ENCODE measurements at places on chromosomes 2 and 18. TPM values are rescaled to one million over a fixed set of nuclear protein-coding genes. Genes with fewer than 3 reads are reported as not detected.

Gene BOLL
- total RNA-seq: 0.51 TPM

- no peak for DNase-seq
- H3K36me3 ChIP-seq: no peaks in the 10 kb centered on the region
- no peak overlapping the region for H3K4me3 ChIP-seq
- H3K4me1 ChIP-seq: no peaks in the 10 kb centered on the region
These were observed 197.6 kb upstream of the MC4R start for GRCh38 chr18:60570172-60570571.

Gene GKN2
- total RNA-seq: not detected

GRCh38 chr2:150298571-150299305 lies 188.7 kb downstream of the RND3 start:
- H3K4me1 ChIP-seq: no peaks in the 10 kb centered on the region
- no peak overlapping the region for H3K27ac ChIP-seq
- H3K4me3 ChIP-seq: no peak overlapping the region
- no peaks in the 10 kb centered on the region for H3K36me3 ChIP-seq
- no peaks in the 10 kb centered on the region for H3K27me3 ChIP-seq

DNA sequence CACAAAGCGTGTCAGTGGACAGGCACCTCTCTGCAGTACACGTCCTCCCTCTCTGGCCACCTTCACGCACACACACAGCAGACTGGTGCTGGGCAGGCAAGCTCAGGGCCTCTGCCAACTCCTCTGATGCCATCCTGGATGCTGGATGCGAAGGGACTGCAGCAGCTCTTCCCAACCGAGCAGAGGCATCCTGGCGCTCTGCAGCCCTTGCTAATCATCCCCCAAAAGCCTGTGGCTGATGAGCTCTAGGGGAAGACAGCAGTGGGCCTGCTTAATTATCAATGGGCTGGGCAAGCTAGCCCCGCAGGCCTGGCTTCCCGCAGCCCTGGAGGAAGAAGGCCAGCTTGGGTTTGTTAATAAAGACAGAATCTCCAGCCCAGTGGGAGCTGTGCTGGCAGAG lies 71.3 kb upstream of the TEX51 start:
- no peak overlapping the region for H3K27ac ChIP-seq
- no peaks in the 10 kb centered on the region for H3K4me1 ChIP-seq
- peaks cover 8% of the 10 kb centered on the region for H3K27me3 ChIP-seq
- no peak overlapping the region for H3K4me3 ChIP-seq

DNA sequence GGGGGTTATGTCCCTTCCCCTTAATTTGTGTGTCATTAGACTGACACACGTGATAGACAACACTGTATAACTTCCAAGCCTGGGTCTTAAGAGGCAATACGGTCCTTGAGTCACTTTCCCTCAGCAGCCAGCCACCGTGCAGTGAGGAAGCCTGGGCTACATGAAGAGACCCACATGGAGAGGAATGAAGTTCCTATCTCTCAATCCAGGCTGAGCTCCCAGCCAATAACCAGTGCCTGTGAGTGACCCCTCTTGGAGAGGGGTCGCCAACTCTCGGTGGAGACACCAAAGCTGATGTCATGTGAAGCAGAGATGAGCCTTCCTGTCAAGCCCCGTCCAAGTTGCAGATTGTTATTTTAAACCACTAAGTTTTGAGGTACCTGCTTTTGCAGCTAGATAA lies 5.7 kb upstream of the WDSUB1 start:
- no peaks in the 10 kb centered on the region for H3K36me3 ChIP-seq
- no peaks in the 10 kb centered on the region for H3K27me3 ChIP-seq
- DNase-seq: no peak
- no peak overlapping the region for H3K4me3 ChIP-seq

GRCh38 chr18:58054041-58054781 lies 10.2 kb downstream of the NEDD4L start:
- peaks cover 4% of the 10 kb centered on the region for H3K27me3 ChIP-seq
- no peaks in the 10 kb centered on the region for H3K4me1 ChIP-seq
- H3K27ac ChIP-seq: no peak overlapping the region
- DNase-seq: no peak
- H3K4me3 ChIP-seq: no peak overlapping the region
- no peaks in the 10 kb centered on the region for H3K36me3 ChIP-seq

Gene RUFY4
- total RNA-seq: 0.64 TPM

GRCh38 chr18:56812674-56813073 lies 161.5 kb downstream of the WDR7 start:
- no peaks in the 10 kb centered on the region for H3K27me3 ChIP-seq
- H3K36me3 ChIP-seq: no peaks in the 10 kb centered on the region
- no peak overlapping the region for H3K4me3 ChIP-seq
- no peak for DNase-seq
- no peaks in the 10 kb centered on the region for H3K4me1 ChIP-seq

GRCh38 chr2:109370399-109371035 lies 241.5 kb downstream of the SH3RF3 start:
- no peak overlapping the region for H3K4me3 ChIP-seq
- DNase-seq: no peak
- no peak overlapping the region for H3K27ac ChIP-seq
- H3K27me3 ChIP-seq: peaks cover 6% of the 10 kb centered on the region

DNA sequence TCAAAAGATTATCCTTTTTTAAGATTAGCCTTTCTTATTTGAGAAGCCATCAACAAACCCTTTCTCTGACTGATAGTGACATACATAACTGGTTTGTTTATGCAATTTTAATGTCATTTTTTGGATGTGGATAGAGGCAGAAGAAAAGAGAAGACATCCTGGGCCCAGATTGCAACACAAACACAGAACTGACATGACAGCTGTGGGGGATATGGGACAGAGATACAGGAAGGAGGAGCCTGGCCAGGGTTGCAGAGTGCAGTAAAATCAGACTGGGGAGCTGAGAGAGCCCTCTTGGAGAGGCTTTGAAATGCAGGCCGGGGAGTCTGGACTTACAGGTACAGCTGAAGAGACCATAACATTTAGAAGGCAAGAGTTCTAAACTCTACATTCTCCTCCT lies 65.1 kb downstream of the SIGLEC15 start:
- H3K4me3 ChIP-seq: no peak overlapping the region
- peaks cover 1% of the 10 kb centered on the region for H3K4me1 ChIP-seq
- no peak overlapping the region for H3K27ac ChIP-seq

GRCh38 chr2:73986085-73986681 lies 1.5 kb downstream of the TET3 start:
- H3K36me3 ChIP-seq: peaks cover 36% of the 10 kb centered on the region
- peak overlapping the region; percentile 91 for H3K27ac ChIP-seq
- H3K27me3 ChIP-seq: peaks cover 29% of the 10 kb centered on the region

- no peak for DNase-seq
- H3K36me3 ChIP-seq: no peaks in the 10 kb centered on the region
- H3K27me3 ChIP-seq: no peaks in the 10 kb centered on the region
- no peaks in the 10 kb centered on the region for H3K4me1 ChIP-seq
- H3K4me3 ChIP-seq: no peak overlapping the region
These were observed 525.4 kb upstream of the VWC2L start for GRCh38 chr2:213885485-213885884.

GRCh38 chr2:99880148-99880963 lies 262.0 kb downstream of the AFF3 start:
- no peak for DNase-seq
- H3K4me1 ChIP-seq: no peaks in the 10 kb centered on the region
- H3K4me3 ChIP-seq: no peak overlapping the region
- no peaks in the 10 kb centered on the region for H3K27me3 ChIP-seq

GRCh38 chr2:142796161-142796560 lies 81.3 kb upstream of the KYNU start:
- H3K4me3 ChIP-seq: no peak overlapping the region
- H3K4me1 ChIP-seq: no peaks in the 10 kb centered on the region
- H3K36me3 ChIP-seq: no peaks in the 10 kb centered on the region
- H3K27ac ChIP-seq: no peak overlapping the region
- no peaks in the 10 kb centered on the region for H3K27me3 ChIP-seq
- DNase-seq: no peak

DNA sequence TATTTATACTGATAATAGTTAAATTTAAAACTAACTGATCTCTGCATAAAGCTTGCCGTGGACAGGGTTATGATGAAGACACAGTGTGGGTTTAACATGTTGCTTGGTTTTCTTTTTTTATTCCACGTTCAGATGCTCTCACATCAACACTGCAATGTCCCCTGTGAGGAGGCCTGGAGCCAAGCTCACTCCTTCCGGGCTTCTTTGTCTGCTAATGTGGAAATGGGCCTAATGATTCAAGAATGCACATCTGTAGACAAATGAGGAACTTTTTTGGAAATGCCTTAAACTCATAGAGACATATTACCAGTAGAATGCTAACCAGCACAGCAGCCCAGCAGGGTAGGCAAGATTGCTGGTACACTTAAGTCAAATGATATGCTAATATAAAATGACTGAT lies 208.0 kb downstream of the GALR1 start:
- H3K4me1 ChIP-seq: no peaks in the 10 kb centered on the region
- DNase-seq: no peak
- no peak overlapping the region for H3K27ac ChIP-seq
- no peaks in the 10 kb centered on the region for H3K36me3 ChIP-seq
- H3K27me3 ChIP-seq: peaks cover 2% of the 10 kb centered on the region

Gene MC2R
- total RNA-seq: not detected

GRCh38 chr2:25957743-25958142 lies 24.6 kb downstream of the KIF3C start:
- no peak for DNase-seq
- no peak overlapping the region for H3K27ac ChIP-seq
- no peak overlapping the region for H3K4me3 ChIP-seq
- H3K36me3 ChIP-seq: no peaks in the 10 kb centered on the region
- peaks cover 13% of the 10 kb centered on the region for H3K4me1 ChIP-seq

DNA sequence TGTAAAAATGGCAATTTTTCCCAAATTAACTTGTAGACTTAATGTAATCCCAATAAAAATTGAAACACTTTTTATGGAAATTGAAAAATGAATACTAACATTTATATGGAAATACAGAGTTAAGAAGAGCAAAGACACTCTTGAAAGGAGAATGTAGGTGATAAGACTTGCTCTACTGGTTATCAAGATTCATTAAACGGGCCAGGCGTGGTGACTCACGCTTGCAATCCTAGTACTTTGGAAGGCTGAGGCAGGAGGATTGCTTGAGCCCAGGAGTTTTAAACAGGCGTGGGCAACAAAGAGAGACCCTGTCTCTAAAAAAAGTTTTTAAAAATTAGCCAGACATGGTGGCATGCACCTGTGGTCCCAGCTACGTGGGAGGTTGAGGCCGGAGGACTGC lies 29.5 kb upstream of the ZNF396 start:
- peaks cover 9% of the 10 kb centered on the region for H3K4me1 ChIP-seq
- no peak overlapping the region for H3K4me3 ChIP-seq
- H3K36me3 ChIP-seq: no peaks in the 10 kb centered on the region

- no peaks in the 10 kb centered on the region for H3K27me3 ChIP-seq
- no peak for DNase-seq
- H3K4me1 ChIP-seq: no peaks in the 10 kb centered on the region
- no peak overlapping the region for H3K27ac ChIP-seq
- no peaks in the 10 kb centered on the region for H3K36me3 ChIP-seq
These were observed 57.7 kb upstream of the SCN9A start for GRCh38 chr2:166433457-166433856.

DNA sequence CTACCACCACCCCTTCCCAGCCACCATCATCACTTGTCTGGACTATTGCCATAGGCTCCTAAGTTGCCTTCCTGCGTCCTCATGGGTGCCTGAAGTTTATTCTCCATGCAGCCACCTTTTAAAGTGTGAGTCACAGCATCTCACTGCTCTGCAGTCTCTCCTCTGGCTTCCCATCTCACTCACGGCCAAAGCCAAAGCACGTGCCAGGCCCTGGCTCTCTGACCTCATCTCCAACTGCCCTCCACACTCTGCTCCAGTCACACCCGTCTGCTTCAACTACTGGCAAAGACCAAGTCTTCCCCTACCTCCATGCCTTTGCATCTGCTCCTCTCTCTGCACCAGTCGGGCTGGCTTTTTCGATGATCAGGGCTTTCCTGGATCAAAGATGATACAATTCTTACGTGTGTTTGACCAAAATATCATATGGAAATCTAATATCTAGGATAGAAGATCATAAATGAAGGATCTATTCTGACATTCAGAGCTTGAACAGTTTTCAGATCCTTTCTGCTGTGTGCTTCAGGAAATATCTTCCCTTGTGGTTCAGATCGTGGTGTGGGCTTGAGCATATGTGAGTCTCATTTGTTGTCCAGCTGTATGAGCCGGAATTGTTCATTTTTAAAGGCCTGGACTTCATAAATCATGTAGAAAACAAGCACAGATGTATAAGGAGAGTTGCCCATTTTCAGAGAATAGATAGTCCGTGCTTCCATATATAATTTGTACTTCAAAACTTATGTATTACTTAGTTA lies 175.6 kb downstream of the PRKCE start:
- no peak overlapping the region for H3K27ac ChIP-seq
- no peak overlapping the region for H3K4me3 ChIP-seq
- H3K36me3 ChIP-seq: peaks cover 5% of the 10 kb centered on the region
- no peak for DNase-seq
- peaks cover 6% of the 10 kb centered on the region for H3K4me1 ChIP-seq

Gene SCYGR4
- total RNA-seq: not detected

GRCh38 chr2:156309167-156309566 lies 23.4 kb downstream of the NR4A2 start:
- H3K4me1 ChIP-seq: peaks cover 8% of the 10 kb centered on the region
- no peak overlapping the region for H3K4me3 ChIP-seq
- DNase-seq: no peak
- peaks cover 21% of the 10 kb centered on the region for H3K27me3 ChIP-seq
- H3K36me3 ChIP-seq: no peaks in the 10 kb centered on the region

Gene CHRNA1
- total RNA-seq: not detected

DNA sequence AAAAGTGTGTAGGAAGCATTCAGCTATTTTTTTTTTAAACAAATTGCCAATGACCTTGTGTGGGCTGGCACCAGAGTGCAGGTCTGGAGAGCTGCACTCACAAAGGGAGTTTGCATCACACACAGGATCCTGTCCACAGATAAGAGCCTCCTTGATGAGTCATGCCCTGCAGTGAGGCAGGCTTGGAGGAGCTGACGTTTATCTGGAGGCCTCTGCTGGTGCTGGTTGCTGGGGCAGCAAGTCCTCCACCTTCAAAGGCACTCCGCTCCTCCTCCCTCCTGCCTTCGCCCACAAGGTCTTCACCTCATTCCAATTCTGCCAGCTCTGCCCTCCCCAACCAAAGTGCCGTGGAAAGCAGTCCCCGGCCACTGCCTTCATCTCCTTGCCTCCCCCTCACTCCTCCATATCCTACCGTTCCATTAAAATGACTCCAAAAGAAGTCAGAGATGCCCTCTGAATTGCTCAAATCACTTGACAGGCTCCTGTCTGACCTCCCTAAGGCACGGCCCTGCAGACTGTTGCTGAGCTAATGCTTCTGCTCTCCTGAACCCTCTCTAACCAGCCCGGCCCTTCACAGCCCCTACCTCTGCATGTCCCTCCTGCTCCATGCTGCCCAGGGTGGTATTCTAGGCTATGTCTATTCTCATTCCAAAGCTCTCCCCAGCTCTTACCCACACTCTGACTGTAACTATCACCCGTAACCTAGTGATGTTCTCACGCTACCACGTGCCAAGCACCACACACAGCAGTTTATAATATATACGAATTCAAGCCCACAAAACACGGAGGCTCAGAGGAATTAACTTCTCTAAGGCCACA lies 30.9 kb downstream of the LONRF2 start:
- peaks cover 13% of the 10 kb centered on the region for H3K27me3 ChIP-seq
- H3K4me3 ChIP-seq: no peak overlapping the region
- H3K4me1 ChIP-seq: peaks cover 6% of the 10 kb centered on the region
- DNase-seq: peak; percentile 61
- no peaks in the 10 kb centered on the region for H3K36me3 ChIP-seq

- no peak overlapping the region for H3K27ac ChIP-seq
- H3K4me1 ChIP-seq: no peaks in the 10 kb centered on the region
- no peak for DNase-seq
These were observed 311.1 kb downstream of the NR4A2 start for GRCh38 chr2:156021146-156022040.

All from activated T-helper 1 cell treated with anti-CD3 and anti-CD28 coated beads, Interleukin-12 subunit alpha, Interleukin-12 subunit beta, Interleukin-2, Interleukin-4 antibody, amounts not matched to agents 30 ng/mL and 10 ng/mL and 1 ng/mL, durations not matched to agents 14 hours and 24 hours and 36 hours (primary cell).